Colonic mucosa (tissue), 4 donors: ENCODE measurements at places on chromosomes 4 and X. TPM values are rescaled to one million over a fixed set of nuclear protein-coding genes. Genes with fewer than 3 reads are reported as not detected.

Gene MAGEA2B
- total RNA-seq, result not detected

Gene CYLC1
- not detected for total RNA-seq

Gene ADGRG2
- total RNA-seq, result 0.24 TPM

Gene TIGD2
- total RNA-seq, result 5.7 TPM

Gene ZFX
- total RNA-seq, result 44.0 TPM

Gene P2RY8
- total RNA-seq, result 1.3 TPM

Gene TMEM255A
- 2.6 TPM for total RNA-seq

Gene ATP2B3
- total RNA-seq, result 0.24 TPM

Gene TAF9B
- 5.8 TPM for total RNA-seq

Gene ARL9
- total RNA-seq, result 0.17 TPM

DNA sequence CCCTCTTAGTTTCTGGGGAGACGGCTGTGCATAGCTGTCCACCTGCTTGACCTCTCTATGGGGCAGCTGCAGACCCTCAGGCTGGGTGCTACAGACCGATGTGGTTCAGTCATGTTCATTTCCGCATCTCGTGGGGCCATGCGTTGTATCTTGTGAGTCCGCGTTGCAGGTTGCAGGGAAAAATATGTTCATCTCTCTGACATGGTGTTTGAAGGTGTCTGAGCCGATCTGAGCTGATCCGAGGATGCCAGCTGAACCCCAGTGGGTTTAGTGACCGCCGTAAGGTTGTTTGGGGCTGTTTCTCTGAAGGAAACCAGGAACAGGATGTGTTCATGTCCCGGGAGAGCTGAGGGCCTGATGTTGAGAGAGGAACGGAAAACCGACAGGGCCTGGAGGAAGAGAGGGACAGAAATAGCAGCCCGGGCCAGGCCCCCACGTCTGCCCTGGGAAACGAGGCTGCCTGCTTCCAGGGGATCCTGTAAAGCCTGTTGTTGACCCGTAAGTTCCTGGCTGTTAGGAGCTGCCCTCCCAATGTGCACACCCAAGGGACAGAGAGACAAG, 9.8 kb upstream of the P2RY8 start:
- peak; percentile 15 for DNase-seq

GRCh38 chr4:39883646-39884045, 94.1 kb downstream of the PDS5A start:
- DNase-seq, result no peak

GRCh38 chr4:174579421-174579820, 57.1 kb upstream of the HPGD start:
- DNase-seq, result no peak

GRCh38 chrX:120286733-120287512, 24.3 kb downstream of the TMEM255A start:
- no peak for DNase-seq

GRCh38 chr4:3872834-3873313, 106.7 kb downstream of the ADRA2C start:
- DNase-seq, result no peak

- no peak for DNase-seq
Measured at GRCh38 chr4:123830930-123831329, 434.3 kb downstream of the SPRY1 start.

- DNase-seq, result peak; percentile 92
Measured at GRCh38 chr4:77156912-77157858, at the start of gene CCNG2. TSS of gene CCNG2 (plus strand) at chr4:77157207. CDS start at chr4:77158533, 1,326 bp downstream.

GRCh38 chr4:6064383-6064782, 46.2 kb upstream of the C4orf50 start:
- no peak for DNase-seq

GRCh38 chrX:140712413-140713173, 3.0 kb downstream of the LINC00632 start:
- DNase-seq, result peak; percentile 17

DNA sequence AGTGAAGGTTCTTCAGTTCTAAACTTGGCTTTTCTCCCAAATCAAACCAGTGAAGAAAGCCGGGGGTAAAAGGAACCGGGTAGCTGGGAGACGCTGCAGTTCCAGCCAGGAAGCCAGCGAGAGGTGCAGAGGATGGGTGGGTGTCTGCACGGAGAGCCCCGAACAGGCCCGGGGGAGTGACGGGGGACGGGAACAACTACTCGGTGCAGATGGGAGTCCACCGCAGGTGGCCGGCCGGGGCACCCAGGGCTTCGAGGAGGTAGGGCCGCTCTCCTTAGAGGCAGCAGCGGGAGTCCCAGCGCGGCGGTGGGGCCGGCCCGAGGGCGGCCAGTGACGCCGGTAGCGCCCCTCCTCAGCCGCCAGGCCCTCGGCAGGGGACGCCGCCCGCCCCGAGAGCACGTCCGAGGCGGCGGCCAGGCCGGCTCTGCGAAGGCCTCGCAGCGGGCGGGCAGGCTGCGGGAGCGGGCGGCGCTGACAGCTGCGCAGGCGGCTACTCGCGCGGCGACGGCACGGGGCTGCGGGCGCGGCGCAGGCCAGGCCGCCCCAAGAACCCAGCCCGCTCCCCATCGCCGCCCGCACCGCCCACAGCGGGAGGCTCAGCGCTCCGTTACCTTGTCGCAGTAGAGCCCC, 449 bp downstream of the FBXL5 start:
- peak; percentile 66 for DNase-seq

DNA sequence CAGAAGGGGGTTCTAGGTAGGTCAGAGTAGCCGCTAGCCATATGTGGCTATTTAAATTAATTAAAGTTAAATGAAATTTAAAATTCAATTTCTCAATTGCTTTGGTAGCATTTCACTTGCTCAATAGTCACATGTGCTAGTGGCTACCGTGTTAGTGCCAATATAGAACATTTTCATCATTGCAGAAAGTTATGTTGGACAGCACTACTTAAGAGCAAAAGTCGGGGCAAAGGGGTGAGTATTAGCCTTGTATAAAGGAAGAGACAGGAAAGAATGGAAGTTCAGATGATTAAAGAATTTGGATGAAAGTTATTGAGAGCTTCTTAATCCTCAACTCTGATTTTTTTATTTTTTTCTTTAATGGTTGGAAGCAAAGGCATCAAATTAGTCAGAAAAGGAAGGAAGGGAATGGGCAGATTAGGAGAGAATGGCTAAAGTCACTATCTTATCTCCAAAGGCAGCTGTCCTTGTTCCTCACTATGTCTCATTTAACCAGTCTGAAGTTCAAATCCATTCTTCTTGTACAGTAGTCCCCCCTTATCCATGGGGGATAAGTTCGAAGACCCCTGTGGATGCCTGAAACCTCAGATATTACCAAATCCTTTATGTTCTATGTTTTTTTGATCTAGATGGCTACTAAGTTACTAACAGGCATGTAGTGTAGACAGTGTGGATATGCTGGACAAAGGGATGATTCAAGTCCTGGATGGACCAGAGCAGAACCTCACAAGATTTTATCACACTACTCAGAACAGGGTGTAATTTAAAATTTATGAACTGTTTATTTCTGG, 22.9 kb downstream of the OCIAD1 start:
- no peak for DNase-seq

- no peak for DNase-seq
Measured at GRCh38 chr4:143021384-143021783, 163.3 kb upstream of the USP38 start.

DNA sequence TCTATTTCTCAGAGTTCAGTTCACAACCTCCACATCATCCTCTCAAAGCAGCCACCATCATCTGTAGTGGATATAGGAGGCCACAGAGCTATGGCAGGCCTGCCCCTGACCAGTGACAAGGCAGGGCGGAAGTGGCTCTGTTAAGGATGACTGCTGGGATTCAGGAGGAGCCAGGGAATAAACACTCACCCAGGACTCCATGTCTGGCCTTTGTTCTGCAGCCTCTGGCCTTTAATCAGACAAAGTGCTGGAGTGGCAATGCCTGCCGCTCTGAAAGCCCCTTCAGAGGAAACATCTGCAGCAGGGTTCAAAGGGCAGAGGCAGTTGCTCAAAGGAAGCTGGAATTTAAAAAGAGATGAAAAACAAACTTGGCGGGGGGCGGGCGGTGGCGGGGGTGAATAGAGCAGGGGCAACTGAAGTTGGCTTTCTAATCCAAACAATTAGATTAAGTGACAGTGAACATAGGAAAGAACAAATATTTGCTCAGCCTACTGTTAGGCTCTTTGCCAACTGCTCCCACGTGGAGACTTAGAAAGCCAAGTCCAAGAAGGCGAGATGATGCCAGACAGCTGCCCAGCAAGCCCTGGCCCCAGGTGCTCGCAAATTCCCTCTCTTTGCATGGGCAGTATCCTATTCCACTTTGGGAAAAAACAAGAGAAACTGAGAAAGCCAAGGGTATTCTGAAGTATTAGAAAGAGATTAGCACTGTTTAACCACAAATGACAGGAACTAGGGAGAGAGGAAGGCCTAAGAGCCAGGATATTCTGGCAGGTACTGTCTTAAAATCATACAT, 5.5 kb downstream of the MPP1 start:
- peak; percentile 71 for DNase-seq

- no peak for DNase-seq
Measured at GRCh38 chr4:121239951-121240350, 75.8 kb upstream of the TNIP3 start.

GRCh38 chr4:144461906-144462305, 184.1 kb upstream of the HHIP start:
- no peak for DNase-seq

- DNase-seq, result no peak
Measured at GRCh38 chr4:53777244-53777984, 186.1 kb upstream of the LNX1 start.

DNA sequence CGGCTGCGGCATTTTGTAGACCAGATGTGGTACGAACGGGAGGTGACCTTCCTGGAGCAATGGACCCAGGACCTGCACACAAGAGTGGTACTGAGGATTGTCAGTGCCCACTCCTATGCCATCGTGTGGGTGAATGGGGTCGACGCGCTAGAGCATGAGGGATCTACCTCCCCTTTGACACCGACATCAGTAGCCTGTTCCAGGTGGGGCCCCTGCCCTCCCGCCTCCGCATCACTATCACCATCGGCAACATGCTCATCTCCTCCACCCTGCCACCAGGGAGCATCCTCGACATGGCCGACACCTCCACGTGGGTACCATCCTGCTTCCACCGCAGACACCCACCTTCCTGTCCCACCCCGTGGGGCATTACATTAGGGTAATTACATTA, 46.2 kb downstream of the SMARCA5 start:
- DNase-seq, result no peak

GRCh38 chr4:8671712-8672290, 79.2 kb downstream of the CPZ start:
- no peak for DNase-seq

- DNase-seq, result no peak
Measured at GRCh38 chrX:149979126-149979644, 40.9 kb upstream of the EOLA2 start.

DNA sequence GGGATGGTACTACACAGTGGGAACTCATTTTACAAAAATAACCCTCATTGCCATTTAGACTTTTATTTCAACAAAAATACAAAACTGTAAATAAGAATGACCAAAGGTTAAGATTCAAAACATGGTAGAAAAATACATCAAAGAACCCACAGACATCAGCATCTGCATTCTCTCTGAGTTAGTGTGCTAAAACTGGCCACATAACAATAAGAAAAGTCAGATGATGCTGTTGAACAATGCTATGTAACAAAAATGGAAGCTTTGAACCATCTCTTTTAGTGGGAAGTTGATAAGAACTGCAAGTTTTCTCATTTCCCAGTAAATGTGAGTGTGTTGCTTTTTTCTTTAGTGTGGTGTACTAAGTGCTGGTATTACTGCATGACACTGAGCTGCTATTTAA, 888.4 kb upstream of the EPHA5 start:
- no peak for DNase-seq

GRCh38 chrX:63755892-63756291, 29.1 kb downstream of the ARHGEF9 start:
- DNase-seq, result no peak

GRCh38 chr4:38060829-38061431, 100.7 kb downstream of the PTTG2 start:
- DNase-seq, result no peak

DNA sequence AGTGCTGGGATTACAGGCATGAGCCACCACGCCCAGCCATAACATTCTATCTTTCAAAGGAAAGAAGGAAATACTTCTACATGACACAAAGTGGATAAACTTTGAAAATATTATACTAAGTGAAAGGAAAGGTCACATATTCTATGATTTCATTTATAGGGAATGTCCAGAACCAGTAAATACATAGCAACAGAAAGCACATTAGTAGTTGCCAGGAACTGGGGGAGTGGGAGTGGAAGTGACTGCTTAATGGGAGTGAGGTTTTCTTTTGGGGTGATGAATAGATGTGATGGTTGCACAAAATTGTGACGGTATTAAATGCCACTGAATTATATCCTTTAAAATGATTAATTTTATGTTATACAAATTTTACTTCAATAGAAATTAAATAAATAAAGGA, 95.7 kb upstream of the IL15 start:
- DNase-seq, result no peak

GRCh38 chrX:46849933-46850332, 13.1 kb downstream of the RP2 start:
- no peak for DNase-seq

GRCh38 chrX:13733506-13733905, 914 bp downstream of the TRAPPC2 start:
- no peak for DNase-seq

- DNase-seq, result no peak
Measured at GRCh38 chrX:106707771-106708454, 18.6 kb upstream of the RNF128 start.

- no peak for DNase-seq
Measured at GRCh38 chr4:20984576-20984836, 284.2 kb downstream of the PACRGL start.

GRCh38 chrX:3820167-3820566, 106.7 kb upstream of the PRKX start:
- DNase-seq, result no peak

DNA sequence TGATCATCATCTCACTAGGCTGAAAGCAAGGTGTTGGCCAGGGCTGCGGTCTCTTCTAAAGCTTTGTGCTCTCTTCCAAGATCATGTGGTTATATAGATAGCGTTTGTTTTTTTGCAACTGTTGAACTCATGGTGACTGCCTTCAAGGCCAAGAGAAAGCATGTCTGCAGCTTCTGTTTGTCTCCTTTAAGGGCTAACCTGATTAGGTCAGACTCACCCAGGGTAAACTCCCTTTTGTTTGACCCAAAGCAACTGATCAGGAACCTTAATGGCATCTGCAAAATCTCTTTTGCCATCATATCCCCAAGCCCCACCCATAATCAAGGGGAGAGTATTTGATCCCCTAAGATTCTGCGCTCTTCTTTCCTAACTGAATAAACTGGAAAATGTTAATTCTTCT, 72.2 kb upstream of the ALG13 start:
- DNase-seq, result no peak

GRCh38 chrX:25011589-25012432, 4.0 kb downstream of the ARX start:
- DNase-seq, result no peak

- no peak for DNase-seq
Measured at GRCh38 chr4:143082701-143083100, 102.0 kb upstream of the USP38 start.

GRCh38 chr4:72302981-72303704, 265.9 kb downstream of the ADAMTS3 start:
- peak; percentile 36 for DNase-seq

- no peak for DNase-seq
Measured at GRCh38 chr4:124426279-124426678, 286.3 kb downstream of the ANKRD50 start.

GRCh38 chrX:47802589-47802988, 34.1 kb upstream of the ZNF81 start:
- DNase-seq, result no peak
